ENCODE measurements at places on chromosomes 13 and 19.

DNA sequence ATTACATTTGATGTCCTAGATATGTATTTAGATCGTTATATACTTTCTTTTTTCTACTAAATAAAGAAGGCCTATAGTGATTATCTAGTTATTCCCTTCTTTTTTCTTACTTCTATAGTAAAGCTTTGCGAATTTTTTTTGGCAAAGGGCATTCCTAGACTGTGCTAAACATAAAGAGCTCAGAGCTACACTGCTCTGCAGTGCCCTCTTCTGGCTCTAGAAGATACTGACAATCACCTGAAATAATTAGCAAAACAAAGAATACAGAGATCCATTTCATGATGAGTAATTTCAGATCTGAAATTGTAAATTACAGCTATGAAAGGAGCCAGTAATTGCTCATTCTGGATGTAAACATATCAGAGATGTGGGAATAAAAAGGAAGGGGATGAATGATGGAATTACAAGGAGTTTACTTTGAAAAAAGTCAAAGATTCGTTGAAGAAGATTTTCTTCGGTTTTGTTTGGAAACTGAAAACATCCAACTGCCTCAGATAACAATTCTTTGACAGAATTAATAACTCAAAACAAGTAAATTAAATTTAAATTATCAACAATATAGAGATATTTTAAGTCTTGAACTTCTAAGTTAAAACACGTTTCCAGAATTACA is 288.5 kb downstream of the NALCN start:
- DNase-seq = peak; percentile 45

GRCh38 chr13:62502588-62502987 is 1086.9 kb upstream of the PCDH20 start:
- DNase-seq = no peak

- DNase-seq = no peak
These were observed 10.6 kb downstream of the ERICH6B start for GRCh38 chr13:45604892-45605291.

DNA sequence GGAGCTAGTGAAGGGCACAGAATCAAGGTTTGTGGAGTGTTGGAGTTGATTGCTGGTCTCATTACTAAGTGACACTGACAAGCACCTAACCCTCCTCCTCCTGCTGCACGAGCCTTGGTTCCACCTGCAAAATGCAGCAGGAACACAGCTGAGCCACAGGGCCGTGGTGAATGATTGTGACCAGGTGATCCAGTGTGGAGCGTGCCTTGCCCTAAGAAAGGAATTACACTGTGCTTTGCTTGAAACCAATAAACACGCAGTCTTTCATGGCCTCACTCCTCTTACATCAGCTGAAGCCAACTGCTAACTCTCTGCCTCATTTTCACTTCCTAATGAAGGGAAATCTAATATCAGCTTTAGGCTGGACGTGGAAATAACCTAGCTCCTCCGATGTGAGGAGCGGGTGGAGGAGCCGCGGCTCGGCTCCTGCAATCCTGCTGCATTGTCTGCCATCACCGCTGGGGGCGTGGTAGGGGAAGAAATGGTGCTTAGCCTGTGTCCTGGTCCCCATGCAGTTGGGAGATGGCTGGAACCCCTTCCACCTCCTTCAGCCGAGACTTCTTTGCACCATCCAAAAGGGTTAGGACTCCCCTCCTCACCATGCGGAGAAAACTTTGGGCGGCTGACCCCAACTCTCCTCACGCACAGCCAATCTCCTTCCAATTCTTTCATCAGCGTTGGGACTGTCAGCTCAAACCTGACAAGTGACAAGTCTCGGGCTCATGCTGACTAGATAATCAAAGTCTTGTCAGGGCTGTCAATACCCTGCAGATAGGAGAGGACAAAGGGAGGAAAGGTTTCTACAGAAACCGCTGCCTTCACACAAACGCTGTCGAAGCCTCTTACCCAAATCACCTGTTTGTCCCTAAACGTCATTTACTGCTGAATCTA is 427.9 kb downstream of the ZNF536 start:
- DNase-seq = no peak

- no peak for DNase-seq
These were observed 940.4 kb upstream of the SLC10A2 start for GRCh38 chr13:104006625-104007075.

- DNase-seq = no peak
These were observed 183.3 kb downstream of the KCNRG start for GRCh38 chr13:50198508-50198907.

DNA sequence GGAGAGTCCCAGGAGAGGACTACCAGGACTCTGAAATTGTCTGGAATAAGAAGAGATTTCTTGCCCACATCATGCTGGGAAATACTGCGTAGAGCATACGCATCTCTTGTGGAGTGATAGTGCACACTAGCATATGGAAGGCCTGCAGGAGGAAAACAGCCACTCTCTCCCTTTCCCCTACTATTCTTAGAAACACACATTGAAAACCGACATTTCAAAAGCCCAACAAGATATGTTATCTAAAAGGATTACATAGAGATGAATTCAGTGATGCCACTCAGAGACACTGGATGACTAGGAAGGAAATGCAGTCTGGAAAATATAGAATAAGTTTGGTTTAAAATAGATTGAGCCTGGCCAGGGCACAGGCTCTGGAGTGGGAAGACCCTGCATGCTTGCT is 388.7 kb upstream of the NBEA start:
- DNase-seq = no peak

DNA sequence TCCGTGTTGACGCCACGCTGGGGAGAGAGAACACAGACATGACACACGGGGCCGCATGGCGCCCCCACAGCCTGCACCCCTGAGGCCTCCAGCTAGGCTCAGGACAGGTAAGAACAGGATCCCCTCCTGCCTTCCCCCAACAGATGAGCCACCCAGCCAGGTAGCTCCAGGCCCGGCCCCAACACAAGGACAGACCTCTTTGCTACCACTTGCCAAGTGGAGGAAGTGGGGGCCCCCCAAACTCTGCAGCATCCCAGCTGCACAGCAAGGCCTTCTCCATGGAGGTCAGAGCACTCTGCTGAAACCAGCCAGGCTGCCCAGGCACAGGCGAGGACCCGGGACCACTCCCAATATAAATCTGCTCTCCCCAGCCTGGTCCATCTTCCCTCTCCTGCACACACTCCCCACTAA is 31.5 kb downstream of the PEPD start:
- DNase-seq = no peak

GRCh38 chr19:15680478-15681322 is 7.8 kb downstream of the CYP4F12 start:
- DNase-seq = no peak

- DNase-seq = peak; percentile 83
These were observed 3.3 kb upstream of the ATP1A3 start for GRCh38 chr19:41997121-41997850.

GRCh38 chr13:98909016-98909415 is 68.8 kb downstream of the DOCK9 start:
- DNase-seq = no peak

DNA sequence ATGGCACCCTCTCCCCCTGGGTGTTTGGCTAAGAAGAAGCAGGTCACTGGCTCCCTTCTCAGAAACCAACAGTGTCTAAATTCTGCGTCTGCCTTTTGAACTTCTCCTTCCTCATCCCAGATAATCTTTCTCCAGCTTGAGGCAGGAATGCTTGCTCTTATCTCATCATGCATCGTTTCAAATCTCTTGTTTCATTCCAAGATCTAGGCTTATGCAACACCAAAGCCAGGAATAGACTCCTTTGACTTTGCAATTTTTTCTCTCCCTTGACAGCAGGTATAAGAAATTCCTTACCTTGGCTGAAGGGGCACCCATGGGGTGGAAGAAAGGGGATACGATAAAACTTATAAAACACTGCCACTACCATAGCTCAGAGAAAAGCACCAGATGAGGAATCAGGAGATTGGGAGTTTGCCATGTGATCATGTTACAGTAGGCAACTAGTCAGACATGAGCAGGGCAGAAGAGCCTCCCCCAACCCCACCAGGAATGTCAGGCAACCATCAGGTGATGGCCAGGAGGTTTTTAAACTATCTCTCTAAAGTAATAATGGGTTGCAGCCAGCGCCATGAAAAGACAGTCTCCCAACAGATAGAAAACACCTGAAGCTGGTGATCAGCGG is 498.9 kb downstream of the KLF12 start:
- DNase-seq = no peak

GRCh38 chr13:23705583-23705982 is 135.4 kb downstream of the TNFRSF19 start:
- no peak for DNase-seq
